Motor neuron (in vitro differentiated cells): ENCODE measurements at places on chromosomes 4 and X.

- ATAC-seq: no peak
Measured at GRCh38 chr4:164483711-164484110, 270.2 kb upstream of the SMIM31 start.

GRCh38 chr4:2220016-2220630 lies 21.8 kb downstream of the HAUS3 start:
- peak; percentile 97 for ATAC-seq

- peak; percentile 90 for ATAC-seq
Measured at GRCh38 chr4:122716825-122717448, 15.6 kb upstream of the BBS12 start.

GRCh38 chrX:12955882-12956703 lies 18.8 kb upstream of the TMSB4X start:
- no peak for ATAC-seq

- ATAC-seq: peak; percentile 36
Measured at GRCh38 chr4:23455456-23456158, 434.2 kb downstream of the PPARGC1A start.

- no peak for ATAC-seq
Measured at GRCh38 chr4:143163614-143164013, 21.1 kb upstream of the USP38 start.

DNA sequence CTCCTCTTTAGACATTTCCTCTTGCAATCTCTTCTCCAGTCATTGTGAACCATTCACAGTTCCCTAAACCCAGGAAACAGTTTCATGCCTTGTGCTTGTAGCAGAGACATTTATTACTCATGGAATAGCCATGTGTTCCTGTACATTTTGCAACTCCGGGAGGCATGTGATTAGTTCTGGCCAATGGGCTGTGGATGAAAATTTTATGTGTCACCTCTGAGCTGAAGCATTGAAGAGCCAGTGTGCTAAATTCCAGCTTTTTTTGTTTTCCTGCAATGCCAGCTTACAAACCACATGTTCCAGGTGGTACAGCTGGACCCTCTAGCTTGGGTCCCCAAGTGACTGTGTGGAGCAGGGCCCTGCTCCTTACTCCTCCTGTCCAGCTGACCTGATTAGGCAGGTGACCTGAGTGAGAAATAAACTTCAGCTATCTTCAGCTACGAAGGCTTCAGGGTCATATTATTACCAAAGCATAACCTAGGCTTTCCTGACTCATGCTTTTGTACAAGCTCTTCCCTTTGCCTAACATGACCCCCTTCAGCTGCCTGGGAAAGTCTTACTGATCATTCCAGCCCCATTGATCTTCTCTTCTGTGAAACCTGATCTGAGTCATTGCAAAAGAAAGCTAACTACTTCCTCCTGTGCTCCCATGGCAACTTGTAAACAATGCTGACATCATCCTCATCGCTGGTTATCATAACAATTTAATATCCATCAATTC lies 200.4 kb downstream of the PTTG2 start:
- ATAC-seq: peak; percentile 94
